Aorta (tissue), 5 donors: ENCODE measurements at places on chromosomes 7 and 10. TPM values are rescaled to one million over a fixed set of nuclear protein-coding genes. Genes with fewer than 3 reads are reported as not detected.

DNA sequence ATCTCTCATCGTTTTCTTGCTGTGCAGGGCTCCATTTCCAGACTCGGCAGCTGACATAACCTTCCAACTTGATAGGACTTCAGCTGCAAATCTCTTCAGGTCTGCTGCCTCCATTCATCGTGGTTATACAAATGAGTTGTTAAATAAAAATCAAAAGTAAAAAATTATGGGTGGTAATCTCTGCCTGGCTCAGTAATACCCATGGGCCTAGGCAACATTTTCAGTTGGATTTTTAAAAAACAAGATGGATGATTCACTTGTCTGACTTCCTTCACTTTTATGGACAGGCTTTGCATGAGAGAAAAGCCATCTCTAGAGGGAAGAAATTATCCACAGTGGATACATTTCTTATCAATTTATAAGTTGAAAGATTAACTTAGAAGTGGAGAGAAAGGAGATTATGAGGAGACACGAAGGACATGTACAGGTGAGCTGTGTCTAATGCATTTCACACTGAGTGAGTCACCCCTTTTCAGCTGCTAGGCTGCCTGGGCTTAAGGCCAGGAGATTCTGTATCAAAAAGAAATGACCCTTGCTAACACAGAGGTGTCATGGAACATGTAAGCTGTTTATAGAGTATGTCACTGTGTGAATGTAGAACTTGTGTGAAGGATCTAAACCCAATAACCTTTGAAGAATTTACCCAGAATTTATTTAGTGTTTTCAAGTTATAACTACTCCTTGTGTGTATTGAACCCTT is 495.1 kb downstream of the AUTS2 start:
- H3K4me3 ChIP-seq: no peak overlapping the region
- H3K27me3 ChIP-seq: no peaks in the 10 kb centered on the region
- H3K27ac ChIP-seq: no peak overlapping the region

The PAX4 gene
- not detected for total RNA-seq

DNA sequence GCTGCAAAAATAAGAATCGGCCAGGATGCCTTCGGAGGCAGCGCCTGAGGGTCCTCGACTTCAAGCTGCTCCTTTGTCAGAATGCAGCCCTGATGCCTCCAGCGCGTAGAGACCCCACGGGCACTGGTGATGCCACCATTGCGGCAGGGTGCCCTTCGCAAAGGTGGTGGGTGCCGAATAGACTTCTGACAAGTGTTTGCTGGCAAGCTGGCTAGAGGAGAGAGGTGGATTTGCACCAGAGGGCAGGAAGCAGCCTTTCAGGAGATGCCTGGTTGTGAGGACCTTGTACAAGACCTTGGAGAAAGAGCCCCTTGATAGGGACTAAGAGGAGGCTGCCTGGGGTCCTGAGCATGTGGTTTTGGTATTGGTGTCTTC is 103.2 kb upstream of the PPIF start:
- no peaks in the 10 kb centered on the region for H3K27me3 ChIP-seq
- H3K27ac ChIP-seq: no peak overlapping the region
- no peaks in the 10 kb centered on the region for H3K36me3 ChIP-seq
- H3K4me3 ChIP-seq: no peak overlapping the region
- DNase-seq: no peak
- H3K4me1 ChIP-seq: peaks cover 5% of the 10 kb centered on the region

DNA sequence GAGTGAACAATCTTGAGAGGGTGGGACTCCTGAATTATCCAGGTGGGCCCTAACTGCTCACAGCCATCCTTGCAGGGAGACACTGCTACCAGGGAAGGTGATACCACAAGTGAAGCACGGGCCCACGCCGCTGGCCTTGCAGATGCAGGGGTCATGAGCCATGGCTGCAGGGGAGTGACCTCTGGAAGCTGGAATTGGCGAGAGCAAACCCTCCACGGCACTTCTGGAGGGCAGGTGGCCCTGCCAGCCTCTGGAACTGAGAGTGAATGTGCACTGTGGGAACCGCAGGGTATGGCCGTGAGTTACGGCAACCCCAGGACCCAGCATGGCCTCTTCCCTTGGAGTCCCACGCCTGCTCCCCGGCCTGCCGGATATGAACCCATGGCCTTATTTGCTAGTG is 37.5 kb downstream of the STK32C start:
- no peak overlapping the region for H3K27ac ChIP-seq
- DNase-seq: peak; percentile 38
- no peak overlapping the region for H3K4me3 ChIP-seq
- H3K27me3 ChIP-seq: no peaks in the 10 kb centered on the region
- H3K4me1 ChIP-seq: no peaks in the 10 kb centered on the region
- no peaks in the 10 kb centered on the region for H3K36me3 ChIP-seq

The GPR37 gene
- 0.99 TPM for total RNA-seq

DNA sequence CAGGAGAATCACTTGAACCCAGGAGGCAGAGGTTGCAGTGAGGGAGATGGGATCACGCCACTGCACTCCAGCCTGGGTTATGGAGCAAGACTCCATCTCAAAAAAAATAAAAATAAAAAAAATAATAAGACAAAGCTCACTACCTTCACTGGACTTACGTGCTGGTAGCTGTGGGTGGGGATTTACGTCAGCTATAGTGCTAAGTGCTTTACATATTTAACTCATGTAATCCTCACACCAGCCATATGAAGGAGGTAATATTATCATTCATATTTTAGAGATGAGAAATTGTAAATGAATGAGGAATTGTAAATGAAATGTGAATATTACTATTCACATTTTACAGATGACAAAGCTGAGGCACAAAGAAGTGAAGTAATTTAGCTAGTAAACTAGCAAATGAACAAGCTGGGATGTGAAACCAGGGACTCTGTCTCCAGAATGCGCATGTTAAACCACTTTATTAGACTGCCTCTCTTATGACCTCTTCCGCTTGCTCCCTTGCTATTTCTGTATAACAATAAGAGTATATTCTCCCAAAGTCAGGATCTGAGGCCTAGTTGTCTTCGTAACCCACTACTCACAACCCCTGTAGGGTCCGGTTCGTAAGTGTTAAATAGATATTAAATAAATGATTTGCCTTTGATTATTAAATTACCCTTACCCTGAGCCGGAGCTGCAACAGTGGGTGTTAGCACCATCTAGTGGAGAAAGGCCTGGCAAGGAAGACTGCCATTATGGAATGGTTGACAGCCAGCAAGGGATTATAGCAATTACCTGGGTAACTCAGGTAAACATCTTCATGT is 70.2 kb downstream of the HTR7 start:
- no peak overlapping the region for H3K27ac ChIP-seq
- no peaks in the 10 kb centered on the region for H3K4me1 ChIP-seq
- H3K36me3 ChIP-seq: no peaks in the 10 kb centered on the region
- H3K27me3 ChIP-seq: no peaks in the 10 kb centered on the region
- DNase-seq: no peak

The UCMA gene
- not detected for total RNA-seq

The BCAP29 gene
- 96.1 TPM for total RNA-seq

GRCh38 chr10:554182-554848 is 135.2 kb downstream of the DIP2C start:
- H3K27ac ChIP-seq: no peak overlapping the region
- no peaks in the 10 kb centered on the region for H3K36me3 ChIP-seq
- no peak overlapping the region for H3K4me3 ChIP-seq
